Naive thymus-derived CD4-positive, alpha-beta T cell (primary cell): ENCODE measurements at places on chromosomes 3 and 15.

DNA sequence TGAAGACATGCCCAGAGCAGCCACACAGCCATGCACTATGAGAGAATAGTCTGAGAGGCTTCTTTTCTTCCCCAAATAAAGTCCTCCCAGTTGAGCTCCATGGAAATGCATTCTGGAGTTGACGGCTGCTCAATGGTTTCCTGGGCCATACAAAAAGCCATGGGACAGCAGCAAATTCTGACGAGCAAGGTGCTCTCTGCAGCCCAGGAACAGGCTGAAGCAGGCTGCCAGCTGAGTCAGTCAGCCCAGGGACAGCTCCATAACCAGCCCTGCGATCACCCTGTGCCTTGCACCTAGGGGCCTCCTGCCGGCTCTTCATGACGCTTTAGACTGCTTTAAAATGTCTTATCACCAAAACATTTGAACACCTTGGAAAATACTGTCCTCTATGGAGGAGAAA, 256.3 kb upstream of the CHRNA7 start:
- DNase-seq, result no peak
- H3K27ac ChIP-seq, result no peak overlapping the region
- no peaks in the 10 kb centered on the region for H3K36me3 ChIP-seq
- H3K4me3 ChIP-seq, result no peak overlapping the region

- peaks cover 4% of the 10 kb centered on the region for H3K27me3 ChIP-seq
- no peak overlapping the region for H3K4me3 ChIP-seq
- H3K4me1 ChIP-seq, result peaks cover 4% of the 10 kb centered on the region
- no peak overlapping the region for H3K27ac ChIP-seq
- no peak for DNase-seq
Observed at GRCh38 chr3:184780981-184781515, 30.9 kb upstream of the VPS8 start.

GRCh38 chr15:84917452-84917851, 33.0 kb downstream of the SLC28A1 start:
- no peak overlapping the region for H3K4me3 ChIP-seq
- no peaks in the 10 kb centered on the region for H3K36me3 ChIP-seq
- H3K27ac ChIP-seq, result no peak overlapping the region
- no peaks in the 10 kb centered on the region for H3K4me1 ChIP-seq

- no peak overlapping the region for H3K4me3 ChIP-seq
- H3K27ac ChIP-seq, result no peak overlapping the region
- DNase-seq, result no peak
- H3K4me1 ChIP-seq, result no peaks in the 10 kb centered on the region
- no peaks in the 10 kb centered on the region for H3K27me3 ChIP-seq
Observed at GRCh38 chr3:99211309-99211708, 309.8 kb upstream of the DCBLD2 start.

DNA sequence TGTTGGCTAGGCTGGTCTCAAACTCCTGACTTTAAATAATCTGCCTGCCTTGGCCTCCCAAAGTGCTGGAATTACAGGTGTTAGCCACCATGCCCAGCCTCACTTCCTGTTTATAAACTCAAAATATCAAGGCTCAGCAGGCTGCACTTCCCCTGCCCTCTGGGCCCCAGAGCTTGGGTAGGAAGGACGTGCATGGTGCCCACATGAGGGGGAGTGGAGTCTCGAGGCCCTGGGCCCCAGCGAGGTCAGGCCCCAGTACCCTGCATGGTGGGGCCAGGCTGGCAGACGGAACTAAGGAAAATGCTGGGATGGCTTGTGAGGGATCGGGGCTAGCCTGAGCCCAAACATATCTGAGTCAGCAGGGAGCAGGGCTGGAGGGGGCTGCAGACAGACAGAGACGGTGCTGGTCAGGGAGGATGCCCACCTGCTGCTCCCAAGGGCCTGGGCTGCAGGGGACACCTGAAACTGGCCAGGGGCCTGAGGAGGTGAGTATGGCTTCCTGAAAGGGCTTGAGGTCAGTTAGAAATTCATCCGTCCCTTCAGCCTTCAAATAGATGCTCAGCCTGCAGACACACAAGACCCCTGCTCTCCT, 5.1 kb downstream of the SPTBN5 start:
- no peaks in the 10 kb centered on the region for H3K27me3 ChIP-seq
- no peak for DNase-seq
- H3K36me3 ChIP-seq, result no peaks in the 10 kb centered on the region
- H3K4me1 ChIP-seq, result peaks cover 16% of the 10 kb centered on the region
- no peak overlapping the region for H3K27ac ChIP-seq
- H3K4me3 ChIP-seq, result no peak overlapping the region

- H3K36me3 ChIP-seq, result no peaks in the 10 kb centered on the region
- H3K27ac ChIP-seq, result no peak overlapping the region
- no peak overlapping the region for H3K4me3 ChIP-seq
- no peaks in the 10 kb centered on the region for H3K27me3 ChIP-seq
- no peak for DNase-seq
- H3K4me1 ChIP-seq, result no peaks in the 10 kb centered on the region
Observed at GRCh38 chr3:23754215-23754614, 51.5 kb upstream of the UBE2E1 start.

- H3K4me1 ChIP-seq, result no peaks in the 10 kb centered on the region
- no peak for DNase-seq
- H3K36me3 ChIP-seq, result no peaks in the 10 kb centered on the region
- no peak overlapping the region for H3K4me3 ChIP-seq
- H3K27ac ChIP-seq, result no peak overlapping the region
- H3K27me3 ChIP-seq, result no peaks in the 10 kb centered on the region
Observed at GRCh38 chr3:45082142-45082538, 56.0 kb downstream of the CLEC3B start.

- no peaks in the 10 kb centered on the region for H3K4me1 ChIP-seq
- no peaks in the 10 kb centered on the region for H3K36me3 ChIP-seq
- DNase-seq, result peak; percentile 41
- no peaks in the 10 kb centered on the region for H3K27me3 ChIP-seq
Observed at GRCh38 chr3:120791010-120791409, 48.5 kb downstream of the GTF2E1 start.

DNA sequence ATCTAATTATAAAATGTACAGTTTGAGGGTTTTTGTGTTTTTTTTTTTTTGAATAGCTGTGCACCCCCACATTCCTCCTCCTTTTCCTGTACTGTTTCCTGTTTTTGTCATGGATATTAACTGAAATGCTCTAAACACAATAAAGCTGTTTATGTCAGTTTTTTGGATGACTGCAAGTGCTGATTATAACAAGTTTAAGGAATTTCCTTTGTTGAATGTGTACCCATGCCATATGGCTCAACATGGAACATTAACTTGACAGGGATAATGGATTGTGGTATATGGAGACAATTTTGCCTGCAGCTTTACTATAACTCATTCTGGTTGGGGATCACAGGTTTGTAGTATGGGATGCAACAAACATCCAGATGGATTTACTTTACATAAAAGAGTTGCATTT, 216.4 kb downstream of the TCF12 start:
- no peak for DNase-seq
- no peak overlapping the region for H3K27ac ChIP-seq
- H3K36me3 ChIP-seq, result no peaks in the 10 kb centered on the region
- H3K4me1 ChIP-seq, result no peaks in the 10 kb centered on the region
- H3K27me3 ChIP-seq, result no peaks in the 10 kb centered on the region
- H3K4me3 ChIP-seq, result no peak overlapping the region

DNA sequence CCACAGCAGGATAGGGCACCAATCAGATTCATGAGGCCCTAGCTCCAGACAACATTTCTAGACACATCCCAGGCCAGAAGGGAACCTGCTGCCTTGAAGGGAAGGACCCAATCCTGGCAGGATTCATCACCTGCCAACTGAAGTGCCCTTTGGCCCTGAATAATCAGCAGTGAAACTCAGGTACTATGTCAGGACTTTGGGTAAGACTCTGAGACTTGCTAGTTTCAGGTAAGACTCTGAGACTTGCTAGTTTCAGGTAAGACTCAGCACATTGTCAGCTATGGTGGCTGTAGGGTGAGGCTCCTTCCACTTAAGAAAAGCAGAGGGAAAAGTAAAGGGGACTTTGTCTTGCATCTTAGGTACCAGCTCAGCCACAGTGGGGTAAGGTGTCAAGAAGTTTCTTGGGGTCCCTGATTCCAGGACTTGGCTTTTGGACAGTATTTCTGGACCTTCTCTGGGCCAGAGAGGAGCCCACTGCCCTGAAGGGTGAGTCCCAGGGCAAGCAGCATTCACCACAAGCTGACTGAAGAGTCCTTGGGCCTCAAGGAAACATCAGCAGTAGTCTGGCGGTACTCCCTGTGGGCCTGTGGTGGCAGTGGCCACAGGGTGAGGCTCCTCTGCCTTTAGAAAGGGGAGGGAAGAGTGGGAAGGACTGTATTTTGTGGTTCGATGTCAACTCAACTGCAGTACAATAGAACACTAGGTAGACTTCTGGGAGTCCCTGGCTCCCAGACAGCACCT, 13.7 kb upstream of the COL8A1 start:
- no peaks in the 10 kb centered on the region for H3K4me1 ChIP-seq
- no peaks in the 10 kb centered on the region for H3K27me3 ChIP-seq
- DNase-seq, result no peak
- H3K36me3 ChIP-seq, result no peaks in the 10 kb centered on the region

GRCh38 chr15:42121682-42122081, 27.3 kb upstream of the PLA2G4D start:
- H3K4me1 ChIP-seq, result no peaks in the 10 kb centered on the region
- H3K4me3 ChIP-seq, result no peak overlapping the region
- DNase-seq, result no peak
- no peak overlapping the region for H3K27ac ChIP-seq
- no peaks in the 10 kb centered on the region for H3K27me3 ChIP-seq
- no peaks in the 10 kb centered on the region for H3K36me3 ChIP-seq

- no peak overlapping the region for H3K4me3 ChIP-seq
- H3K36me3 ChIP-seq, result no peaks in the 10 kb centered on the region
- H3K4me1 ChIP-seq, result no peaks in the 10 kb centered on the region
- no peaks in the 10 kb centered on the region for H3K27me3 ChIP-seq
Observed at GRCh38 chr15:96264801-96265515, 65.5 kb upstream of the NR2F2 start.

DNA sequence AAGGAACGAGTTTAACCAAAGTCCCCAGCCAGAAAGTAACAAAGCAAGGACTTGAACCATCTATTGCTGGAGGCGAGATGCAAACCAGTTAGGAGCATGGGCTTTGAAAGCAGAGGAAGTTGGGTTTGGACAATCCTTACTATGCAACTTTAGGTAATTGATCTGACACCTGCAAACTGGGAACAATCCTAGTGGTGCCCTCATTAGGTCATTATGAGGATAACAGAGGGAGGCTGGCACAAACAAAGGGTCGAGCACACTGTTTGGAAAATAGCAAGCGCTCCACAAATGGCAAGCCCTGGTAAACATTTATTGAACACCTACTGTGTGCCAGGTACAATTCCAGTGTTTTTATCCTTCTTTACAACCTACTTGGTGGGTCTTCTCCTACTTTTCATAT, 45.6 kb downstream of the WNT5A start:
- H3K27me3 ChIP-seq, result no peaks in the 10 kb centered on the region
- DNase-seq, result no peak
- no peaks in the 10 kb centered on the region for H3K4me1 ChIP-seq
- H3K27ac ChIP-seq, result no peak overlapping the region
- no peaks in the 10 kb centered on the region for H3K36me3 ChIP-seq
- H3K4me3 ChIP-seq, result no peak overlapping the region

- H3K4me1 ChIP-seq, result no peaks in the 10 kb centered on the region
- H3K27ac ChIP-seq, result no peak overlapping the region
- H3K4me3 ChIP-seq, result no peak overlapping the region
Observed at GRCh38 chr3:141934354-141934753, 57.9 kb downstream of the ATP1B3 start.

DNA sequence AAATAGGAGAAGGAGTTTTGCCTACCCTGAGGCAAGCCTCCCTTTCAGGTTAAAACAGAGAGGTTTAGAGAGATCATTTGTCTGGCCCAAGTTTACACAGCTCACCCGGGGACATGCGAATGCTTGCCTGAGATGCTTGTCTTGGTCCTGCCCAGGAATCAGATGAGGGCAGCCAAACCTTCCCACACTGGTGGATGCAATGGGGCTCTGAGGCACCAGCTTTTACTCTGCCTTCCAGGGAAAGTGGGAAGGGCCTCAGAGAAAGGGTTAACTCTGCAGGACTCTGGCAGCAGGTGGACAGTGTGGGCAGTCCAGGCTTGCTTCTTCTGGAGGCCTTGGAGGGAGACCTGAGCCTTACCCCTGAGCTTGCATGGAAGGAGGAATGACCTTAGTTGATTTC, 90.0 kb downstream of the LRRK1 start:
- H3K27ac ChIP-seq, result no peak overlapping the region
- H3K36me3 ChIP-seq, result no peaks in the 10 kb centered on the region
- H3K27me3 ChIP-seq, result no peaks in the 10 kb centered on the region

- no peak overlapping the region for H3K27ac ChIP-seq
- no peaks in the 10 kb centered on the region for H3K27me3 ChIP-seq
- no peaks in the 10 kb centered on the region for H3K36me3 ChIP-seq
- no peak overlapping the region for H3K4me3 ChIP-seq
- peaks cover 9% of the 10 kb centered on the region for H3K4me1 ChIP-seq
Observed at GRCh38 chr15:43516185-43516584, 1.2 kb upstream of the MAP1A start.

GRCh38 chr3:190325923-190326322, 3.7 kb upstream of the CLDN1 start:
- DNase-seq, result no peak
- H3K27me3 ChIP-seq, result no peaks in the 10 kb centered on the region
- H3K27ac ChIP-seq, result no peak overlapping the region
- H3K4me3 ChIP-seq, result no peak overlapping the region
- H3K4me1 ChIP-seq, result peaks cover 4% of the 10 kb centered on the region

DNA sequence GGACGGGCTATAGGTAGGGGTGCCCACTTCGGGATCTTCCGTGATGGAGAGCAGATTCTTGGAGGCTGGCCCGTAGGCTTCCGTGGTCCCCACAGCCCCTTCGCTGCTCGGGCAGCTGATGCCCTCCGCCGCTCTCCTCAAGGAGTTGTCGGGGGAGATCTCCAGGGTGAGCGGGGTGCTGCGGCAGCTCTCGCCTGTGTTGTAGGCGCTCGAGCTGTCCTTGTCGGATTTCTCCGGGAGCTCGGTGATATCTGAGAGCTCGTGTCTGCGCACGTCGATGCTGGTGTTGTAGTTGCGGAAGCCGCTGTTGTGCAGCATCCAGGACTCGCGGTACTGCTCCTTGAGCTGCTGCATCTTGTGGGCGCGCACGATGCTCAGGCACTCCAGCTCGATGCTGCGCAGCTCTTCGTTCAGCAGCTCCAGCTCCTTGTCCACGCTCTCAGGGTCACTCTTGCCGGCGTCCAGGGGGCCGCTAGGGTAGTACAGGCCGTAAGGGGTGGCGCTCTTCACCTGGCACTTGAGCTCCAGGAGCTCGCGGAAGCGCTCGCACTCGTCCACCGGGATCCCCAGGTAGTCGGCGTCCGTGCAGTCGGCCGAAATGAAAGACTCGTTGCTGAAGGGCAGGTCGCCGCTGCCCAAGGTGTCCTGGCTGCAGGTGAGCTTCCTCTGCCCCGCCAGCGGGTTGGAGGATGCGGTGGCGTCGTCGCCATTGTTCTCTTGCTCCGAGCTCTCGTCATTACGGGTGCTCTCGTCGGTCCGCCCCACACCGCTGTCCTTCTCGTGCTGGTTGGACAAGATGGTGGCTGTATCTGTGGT, 240.4 kb downstream of the PDZRN3 start:
- no peak for DNase-seq
- H3K4me3 ChIP-seq, result no peak overlapping the region
- no peaks in the 10 kb centered on the region for H3K4me1 ChIP-seq
- H3K36me3 ChIP-seq, result no peaks in the 10 kb centered on the region

GRCh38 chr3:67522081-67522480, 132.3 kb downstream of the SUCLG2 start:
- no peak for DNase-seq
- H3K4me1 ChIP-seq, result no peaks in the 10 kb centered on the region
- H3K27ac ChIP-seq, result no peak overlapping the region
- no peaks in the 10 kb centered on the region for H3K27me3 ChIP-seq
